ENCODE measurements at places on chromosomes 12 and 14.

GRCh38 chr12:18696971-18697602, 40.7 kb downstream of the PLCZ1 start:
- DNase-seq, result no peak

DNA sequence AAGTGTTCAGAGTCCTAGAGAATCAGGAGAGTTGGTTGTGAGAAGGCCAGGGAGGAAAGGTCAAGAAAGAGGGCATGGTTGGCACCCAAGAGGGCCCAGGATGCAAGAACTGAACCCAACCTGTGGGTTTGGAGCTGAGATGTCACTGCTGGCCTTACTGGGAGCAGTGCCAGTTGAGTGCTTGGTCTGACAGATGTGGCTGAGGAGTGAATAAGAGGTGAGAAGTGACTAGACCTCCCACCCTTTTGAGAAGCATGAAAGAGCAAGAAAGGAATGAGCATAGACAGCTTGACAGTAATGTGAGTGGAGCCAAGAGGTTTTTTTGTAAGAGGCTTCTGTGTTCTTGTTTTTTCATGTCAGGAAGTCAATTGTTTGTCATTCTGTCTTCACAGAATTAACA, 95.3 kb downstream of the FGD4 start:
- no peak for DNase-seq

DNA sequence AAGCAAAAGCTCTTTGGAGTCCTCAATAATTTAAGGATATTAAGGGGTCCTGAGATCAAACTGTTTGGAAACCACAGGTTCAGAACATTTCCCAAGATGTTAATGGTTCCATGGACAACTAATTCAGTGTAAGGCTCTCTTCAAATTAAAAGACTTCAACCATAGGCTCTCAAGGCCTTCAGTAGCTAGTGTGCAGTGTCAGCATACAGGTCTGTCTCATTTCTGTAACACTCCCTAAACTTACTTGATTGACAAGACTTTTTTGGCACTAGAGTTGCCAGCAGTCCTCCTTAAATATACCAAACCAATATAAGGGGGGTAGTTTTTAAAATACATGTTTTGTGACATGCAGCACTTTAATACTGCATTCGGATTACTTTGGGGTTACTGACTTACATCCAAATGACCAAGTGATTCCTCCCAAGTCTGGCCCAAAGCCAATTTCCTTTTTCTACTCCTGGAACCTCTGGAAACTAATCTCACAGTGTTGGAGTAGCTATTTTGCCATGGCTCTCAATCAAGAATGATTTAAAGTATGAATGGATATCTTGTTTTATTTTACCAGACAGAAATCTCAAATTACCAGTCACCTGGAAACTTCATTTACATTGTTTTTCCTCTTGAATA, 22.7 kb downstream of the CSRP2 start:
- no peak for DNase-seq

DNA sequence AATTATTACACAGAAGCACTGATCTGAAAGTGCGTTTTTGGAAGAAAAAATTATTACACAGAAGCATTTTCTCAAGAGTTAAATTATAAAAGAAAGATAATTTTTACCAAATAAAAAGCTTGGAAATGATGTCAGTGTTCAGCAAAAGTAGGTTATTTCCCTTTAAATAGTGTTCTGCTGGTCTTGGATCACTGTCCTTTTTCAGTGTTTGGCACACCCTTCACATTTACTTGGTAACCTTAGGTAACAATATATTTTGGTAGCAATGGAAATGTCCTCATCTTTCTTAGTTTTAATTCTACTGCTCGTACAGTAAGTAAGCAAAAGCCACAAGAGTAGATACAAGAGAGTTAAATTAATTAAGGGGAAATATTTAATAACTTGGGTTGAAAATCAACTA, 40.3 kb downstream of the FERMT2 start:
- no peak for DNase-seq

- no peak for DNase-seq
These were observed 330.8 kb downstream of the ADAMTS20 start for GRCh38 chr12:43221216-43221615.

DNA sequence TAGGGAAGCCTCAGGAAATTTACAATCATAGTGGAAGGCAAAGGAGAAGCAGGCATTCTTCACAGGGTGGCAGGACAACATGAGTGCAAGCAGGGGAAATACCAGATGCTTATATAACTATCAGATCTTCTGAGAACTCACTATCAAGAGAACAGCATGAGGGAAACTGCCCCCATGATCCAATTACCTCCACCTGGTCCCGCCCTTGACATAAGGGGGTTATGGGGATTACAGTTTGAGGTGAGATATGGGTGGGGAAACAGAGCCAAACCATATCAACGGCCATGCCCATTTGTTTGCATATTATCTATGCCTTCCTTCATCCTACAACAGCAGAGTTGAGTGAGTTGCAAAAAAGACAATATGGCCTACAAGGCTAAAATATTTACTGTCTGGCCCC, 140.2 kb upstream of the CCDC196 start:
- DNase-seq, result no peak

GRCh38 chr12:9784816-9785215, 24.1 kb upstream of the CD69 start:
- no peak for DNase-seq

- DNase-seq, result no peak
These were observed 36.1 kb downstream of the EID3 start for GRCh38 chr12:104339663-104340062.

DNA sequence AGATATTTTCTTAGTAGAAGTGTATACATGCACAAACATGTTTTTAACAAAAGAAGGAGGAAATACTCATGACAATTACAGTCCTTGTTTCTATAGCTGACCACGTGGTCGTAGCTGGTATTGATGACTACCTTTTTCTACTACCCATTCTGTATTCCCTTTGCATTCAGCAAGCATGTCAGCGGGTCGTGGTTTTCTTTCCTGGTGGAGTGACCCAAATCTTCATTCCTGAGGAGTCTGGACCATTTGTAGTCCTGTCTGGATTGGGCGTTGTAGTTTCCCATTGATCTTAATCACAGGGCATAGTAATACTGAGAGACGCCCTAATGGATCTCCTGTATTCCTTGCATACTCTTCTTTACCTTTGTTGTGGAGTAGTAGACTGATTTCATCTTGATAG, 472.1 kb upstream of the RGS6 start:
- DNase-seq, result no peak

GRCh38 chr12:4288296-4289131, 15.0 kb downstream of the CCND2 start:
- no peak for DNase-seq

- no peak for DNase-seq
These were observed 82.9 kb downstream of the FGD4 start for GRCh38 chr12:32482226-32482625.

DNA sequence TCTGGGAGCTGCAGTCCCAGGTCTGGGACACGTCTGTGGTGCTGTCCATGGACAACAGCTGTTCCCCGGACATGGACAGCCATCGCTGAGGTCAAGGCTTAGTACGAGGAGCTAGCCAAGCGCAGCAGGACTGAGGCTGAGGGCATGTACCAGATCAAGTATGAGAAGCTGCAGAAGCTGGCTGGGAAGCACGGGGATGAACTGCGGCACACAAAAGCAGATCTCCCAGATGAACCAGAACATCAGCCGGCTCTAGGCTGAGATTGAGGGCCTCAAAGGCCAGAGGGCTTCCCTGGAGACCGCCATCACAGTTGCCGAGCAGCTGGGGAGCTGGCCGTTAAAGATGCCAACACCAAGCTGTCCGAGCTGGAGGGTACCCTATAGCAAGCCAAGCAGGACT, 375.3 kb downstream of the SEC23A start:
- DNase-seq, result no peak

GRCh38 chr12:58459191-58459590, 461.1 kb downstream of the LRIG3 start:
- no peak for DNase-seq

DNA sequence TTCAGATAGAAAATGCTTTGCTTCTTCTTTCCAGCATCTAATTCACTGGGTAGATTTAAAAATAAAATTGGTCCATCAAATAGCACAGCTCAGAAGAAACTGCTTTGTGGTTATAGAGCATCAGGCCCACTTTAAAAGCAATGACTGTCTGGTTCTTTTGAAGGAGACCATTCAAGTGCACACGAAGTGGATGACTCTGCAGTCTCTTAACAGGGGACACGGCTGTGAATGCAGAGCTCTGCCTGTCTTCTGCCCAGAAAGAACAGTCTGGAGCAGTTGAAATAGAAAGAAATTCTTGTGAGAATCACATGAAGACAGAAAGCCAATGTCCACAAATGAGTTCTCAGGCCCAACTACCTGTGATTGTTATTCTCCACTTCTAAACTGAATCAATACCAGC, 138.7 kb upstream of the PLEKHA5 start:
- DNase-seq, result no peak

GRCh38 chr14:99318091-99318958, 46.3 kb upstream of the BCL11B start:
- no peak for DNase-seq

DNA sequence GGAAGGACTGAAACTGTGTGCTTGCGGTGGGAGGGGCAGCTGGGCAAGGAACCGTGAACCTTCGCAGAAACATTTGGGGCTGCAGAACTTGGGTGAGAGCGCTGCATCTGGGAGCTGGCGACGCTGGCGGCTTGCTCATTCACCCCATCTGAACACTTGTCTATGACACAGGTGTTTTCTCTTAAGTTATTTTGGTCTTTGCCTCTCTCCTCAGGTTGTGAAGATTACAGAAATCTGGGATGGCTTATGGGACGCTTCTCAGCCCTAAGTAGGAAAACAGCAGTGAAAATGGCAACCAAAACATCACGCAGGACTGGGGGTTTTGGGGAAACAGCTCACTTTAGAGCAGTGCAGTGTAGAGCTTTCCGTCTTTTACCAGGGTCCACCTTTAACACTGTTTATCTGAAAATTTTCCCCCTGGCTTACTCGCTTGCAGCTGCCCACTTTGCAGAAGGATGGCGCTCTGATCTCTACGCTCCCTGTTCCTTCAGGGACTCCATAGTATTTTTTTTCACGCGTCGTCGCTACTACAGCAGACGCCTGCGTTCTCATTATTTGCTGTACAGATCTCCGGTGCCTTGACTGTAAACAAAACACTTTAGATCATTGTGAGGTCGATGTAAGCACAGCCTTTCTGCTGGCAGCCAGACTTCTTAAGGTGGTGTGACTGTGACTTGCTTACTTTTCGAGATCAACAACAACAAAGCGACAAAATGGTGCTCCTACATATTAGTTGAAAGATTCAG, 2.7 kb upstream of the CDKN1B start:
- DNase-seq, result peak; percentile 80

GRCh38 chr14:60563113-60563512, 54.2 kb downstream of the SIX6 start:
- no peak for DNase-seq

DNA sequence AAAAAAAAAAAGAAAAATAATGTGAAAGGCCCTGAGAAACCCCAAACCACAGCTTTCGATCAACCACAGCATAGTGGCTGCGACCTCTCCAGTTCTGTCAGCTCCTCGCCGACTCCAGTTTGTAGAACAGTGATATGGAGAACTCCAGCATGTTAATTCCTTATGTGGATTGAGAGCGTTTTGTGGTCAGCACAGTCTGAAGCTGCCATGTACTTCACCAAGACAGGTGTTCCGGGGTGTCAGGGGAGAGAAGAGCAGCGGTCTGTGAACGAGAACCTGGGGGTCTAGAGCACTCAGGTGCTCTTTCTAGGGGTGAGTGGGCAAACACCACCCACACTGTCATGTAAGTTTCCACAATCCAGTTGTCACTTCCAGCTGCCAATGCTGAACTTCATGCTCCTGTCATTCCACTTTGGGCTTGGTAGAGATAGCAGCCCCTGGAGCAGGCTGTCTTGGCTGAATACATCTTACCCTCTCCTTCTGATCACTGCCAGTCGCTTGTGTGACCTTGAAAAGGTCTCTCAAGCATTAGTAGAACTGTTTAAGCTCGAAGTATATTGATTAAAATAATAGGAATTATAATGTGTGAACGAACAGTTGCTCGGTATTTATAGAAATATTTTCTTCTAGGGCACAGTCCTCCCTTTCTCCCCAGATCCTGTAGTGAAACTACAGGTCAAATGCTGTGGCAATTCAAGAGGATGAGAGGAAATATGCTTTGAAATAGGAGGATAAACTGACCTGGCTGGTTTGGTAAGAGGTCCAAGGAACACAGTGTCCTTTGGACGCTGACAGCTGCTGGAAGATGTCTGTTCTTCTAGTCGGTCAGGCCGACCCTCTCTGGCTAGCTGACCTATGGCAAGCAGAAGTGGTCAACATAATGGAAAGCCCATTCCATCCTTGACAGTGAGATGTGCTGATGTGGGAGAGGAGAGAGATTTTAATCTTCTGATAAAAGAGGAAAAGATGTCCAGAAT, 15.7 kb upstream of the MAX start:
- DNase-seq, result no peak

DNA sequence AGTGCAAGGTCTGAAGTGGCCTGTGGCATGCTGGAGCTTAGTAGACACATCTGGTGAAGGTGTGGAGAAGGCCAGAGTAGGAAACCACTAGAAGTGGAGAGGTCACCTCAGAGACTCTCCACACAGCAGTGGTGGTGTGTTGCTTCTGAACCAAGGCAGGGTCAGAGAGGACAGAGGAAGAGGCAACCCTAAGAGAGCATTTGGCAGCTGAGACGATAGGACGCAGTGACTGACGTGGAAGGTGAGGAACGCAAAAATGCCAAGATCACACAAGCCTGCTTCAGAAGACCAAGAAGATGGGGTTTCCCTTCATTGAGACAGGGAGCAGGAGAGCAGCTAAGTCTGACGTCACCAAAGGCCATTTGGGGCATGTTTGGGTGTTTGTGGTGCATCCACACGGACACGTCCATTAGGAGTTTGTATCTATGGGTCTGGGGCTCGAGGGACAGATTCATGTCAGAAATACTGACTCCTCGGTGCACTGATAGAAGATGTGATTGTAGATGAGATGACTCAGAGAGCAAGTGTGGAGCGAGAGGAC, 338.1 kb downstream of the CACNA1C start:
- DNase-seq, result no peak

- DNase-seq, result no peak
These were observed 132.5 kb downstream of the FOXN3 start for GRCh38 chr14:89284333-89285058.

DNA sequence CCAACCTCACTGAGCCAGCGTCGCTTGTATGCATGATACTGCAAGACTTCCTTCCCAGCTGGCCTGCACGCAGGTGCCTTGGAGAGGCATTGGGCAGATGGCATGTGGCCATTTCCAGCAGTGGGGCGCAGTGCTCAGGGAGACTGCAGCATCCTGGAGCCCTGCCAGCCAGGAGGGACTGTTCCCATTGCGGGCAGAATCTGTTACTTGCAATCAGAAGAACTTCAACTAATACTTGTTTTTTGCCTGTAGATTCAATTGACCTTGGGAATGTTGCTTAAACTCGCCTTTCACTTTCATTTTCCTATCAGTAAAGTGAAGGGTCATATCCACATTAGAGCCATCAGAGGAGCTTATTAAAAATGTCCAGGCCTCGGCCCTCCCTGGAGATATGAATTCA, 29.8 kb downstream of the ANKRD9 start:
- no peak for DNase-seq

All from CD4-positive, CD25-positive, alpha-beta regulatory T cell (primary cell).